CD4-positive, alpha-beta T cell treated with Interleukin-12 subunit alpha and Interleukin-12 subunit beta, for 1 hour (primary cell): ENCODE measurements at places on chromosomes 2 and 18.
A peak's percentile ranks its signal among the peaks of the same experiment; 100 is the strongest.

GRCh38 chr2:65482971-65483370 lies 50.6 kb upstream of the SPRED2 start:
- no peak for DNase-seq

- DNase-seq: no peak
Observed at GRCh38 chr18:77201506-77201905, 48.1 kb upstream of the GALR1 start.

GRCh38 chr2:6893876-6894482 lies 16.4 kb downstream of the RSAD2 start:
- no peak for DNase-seq

GRCh38 chr2:26020231-26020640 lies 13.6 kb upstream of the RAB10 start:
- no peak for DNase-seq

DNA sequence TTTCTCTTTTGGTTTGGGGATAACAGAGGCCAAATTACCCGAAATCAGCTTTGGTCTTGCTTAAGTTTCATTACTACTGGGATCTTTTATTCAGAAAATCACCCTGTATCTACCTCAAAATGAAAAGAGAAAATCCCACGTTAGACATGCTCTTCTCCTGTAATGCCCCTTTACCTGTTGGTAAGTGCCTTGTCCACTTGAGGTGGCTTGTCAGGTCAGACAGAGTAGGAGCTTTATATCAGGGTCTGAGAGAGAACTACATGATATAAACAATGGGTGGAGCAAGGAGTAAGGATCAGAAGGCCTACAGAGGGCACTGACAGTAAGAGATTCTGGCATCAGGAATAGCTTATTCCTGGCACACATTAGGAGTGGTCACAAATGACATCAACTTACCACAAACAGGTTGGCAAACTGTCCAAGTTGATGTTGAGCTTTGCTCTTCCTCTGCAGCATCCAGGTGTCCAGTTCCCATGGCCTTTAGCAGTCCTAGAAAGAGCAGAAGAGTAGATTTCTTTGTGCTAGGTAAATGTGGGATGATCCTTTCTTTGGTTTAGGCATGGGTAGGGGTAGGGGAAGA lies at the start of gene REG1B:
Gene REG1B, minus strand, starts transcription at position 209 of the 580 bp plus-strand sequence. CDS start 381 bp downstream, outside the sequence.
- no peak for DNase-seq

DNA sequence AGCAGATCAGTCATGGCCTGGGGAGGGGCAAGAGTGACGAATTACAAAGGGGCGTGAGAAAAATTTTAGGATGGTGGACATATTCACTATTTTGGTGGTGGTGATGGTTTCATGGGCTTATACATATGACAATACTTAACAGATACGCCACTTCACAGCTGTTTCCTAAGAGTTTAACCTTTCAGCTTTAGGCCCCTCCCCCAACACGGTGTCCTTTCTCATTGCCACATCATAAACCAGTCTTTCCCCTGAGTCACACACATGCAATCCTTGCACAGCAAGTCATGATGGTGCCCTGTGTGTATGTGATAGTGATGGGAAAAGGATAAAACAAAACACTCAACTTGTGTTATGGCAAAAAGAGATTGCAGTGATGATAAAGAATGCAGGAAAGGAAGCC lies 47.6 kb upstream of the IL1R1 start:
- DNase-seq: no peak

- DNase-seq: peak; percentile 16
Observed at GRCh38 chr2:202278944-202279343, 13.4 kb downstream of the NOP58 start.

GRCh38 chr18:52723550-52723970 lies 383.6 kb downstream of the DCC start:
- no peak for DNase-seq

DNA sequence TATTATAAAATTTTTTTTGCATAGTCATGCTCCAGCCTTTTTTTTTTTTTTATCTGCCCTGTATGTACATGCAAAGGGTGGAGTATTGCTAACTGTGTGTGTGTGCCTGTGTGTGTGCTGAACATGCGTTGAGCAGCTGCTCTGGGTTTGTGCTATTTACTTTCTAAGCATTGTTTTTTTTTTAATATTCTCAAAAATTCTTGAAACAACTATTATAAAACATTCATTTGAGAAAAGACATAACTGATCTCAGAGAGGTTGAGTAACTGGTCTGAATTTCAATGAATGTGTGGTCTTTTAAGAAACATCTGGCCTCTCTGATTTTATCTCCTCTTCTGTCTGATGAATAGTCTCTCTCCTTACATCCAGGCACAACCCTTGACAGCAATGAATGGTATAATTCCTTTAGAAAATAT lies 366.0 kb upstream of the SLC14A2 start:
- DNase-seq: no peak

DNA sequence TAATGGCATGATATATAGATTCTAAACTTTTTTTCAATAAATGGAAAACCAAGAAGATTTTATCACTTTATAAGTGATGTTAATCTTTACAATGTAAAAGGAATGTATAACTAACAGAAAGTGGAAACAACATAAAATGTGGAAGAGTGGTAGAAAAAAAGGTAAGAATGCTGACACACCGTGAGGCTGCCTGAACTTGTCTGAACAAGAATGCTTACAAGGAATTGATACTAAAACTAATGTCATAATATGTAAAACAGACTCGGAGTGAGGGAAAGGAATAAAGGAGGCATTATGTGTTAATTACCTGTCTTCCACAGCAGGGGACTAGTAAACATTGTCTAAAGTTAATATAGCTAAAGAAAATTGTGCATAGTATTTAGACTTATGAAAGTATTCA lies 958.8 kb upstream of the TMEFF2 start:
- DNase-seq: no peak

GRCh38 chr2:171482308-171482707 lies 40.0 kb upstream of the CYBRD1 start:
- no peak for DNase-seq

- DNase-seq: no peak
Observed at GRCh38 chr18:22185273-22185672, 15.9 kb downstream of the GATA6 start.

DNA sequence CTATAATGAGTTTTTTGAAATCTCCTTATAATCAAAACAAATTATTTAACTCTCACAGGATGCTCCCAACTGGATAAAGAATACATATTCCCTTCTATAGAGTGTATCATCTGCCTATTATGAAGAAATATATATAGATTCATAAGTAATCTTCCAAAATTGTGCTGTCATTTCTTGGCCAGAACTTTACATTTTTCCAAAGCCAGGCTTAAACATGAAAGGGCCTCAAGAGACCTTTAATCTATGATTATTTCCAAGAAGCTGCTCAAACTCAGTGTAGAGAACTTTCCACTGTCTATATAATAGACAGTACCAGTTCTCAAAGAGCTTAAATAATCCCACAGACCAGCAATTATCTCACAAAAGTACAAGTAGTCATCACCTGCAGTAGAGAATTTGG lies 211.0 kb downstream of the AKAIN1 start:
- DNase-seq: no peak

- DNase-seq: no peak
Observed at GRCh38 chr2:117553448-117553847, 261.0 kb upstream of the DDX18 start.

DNA sequence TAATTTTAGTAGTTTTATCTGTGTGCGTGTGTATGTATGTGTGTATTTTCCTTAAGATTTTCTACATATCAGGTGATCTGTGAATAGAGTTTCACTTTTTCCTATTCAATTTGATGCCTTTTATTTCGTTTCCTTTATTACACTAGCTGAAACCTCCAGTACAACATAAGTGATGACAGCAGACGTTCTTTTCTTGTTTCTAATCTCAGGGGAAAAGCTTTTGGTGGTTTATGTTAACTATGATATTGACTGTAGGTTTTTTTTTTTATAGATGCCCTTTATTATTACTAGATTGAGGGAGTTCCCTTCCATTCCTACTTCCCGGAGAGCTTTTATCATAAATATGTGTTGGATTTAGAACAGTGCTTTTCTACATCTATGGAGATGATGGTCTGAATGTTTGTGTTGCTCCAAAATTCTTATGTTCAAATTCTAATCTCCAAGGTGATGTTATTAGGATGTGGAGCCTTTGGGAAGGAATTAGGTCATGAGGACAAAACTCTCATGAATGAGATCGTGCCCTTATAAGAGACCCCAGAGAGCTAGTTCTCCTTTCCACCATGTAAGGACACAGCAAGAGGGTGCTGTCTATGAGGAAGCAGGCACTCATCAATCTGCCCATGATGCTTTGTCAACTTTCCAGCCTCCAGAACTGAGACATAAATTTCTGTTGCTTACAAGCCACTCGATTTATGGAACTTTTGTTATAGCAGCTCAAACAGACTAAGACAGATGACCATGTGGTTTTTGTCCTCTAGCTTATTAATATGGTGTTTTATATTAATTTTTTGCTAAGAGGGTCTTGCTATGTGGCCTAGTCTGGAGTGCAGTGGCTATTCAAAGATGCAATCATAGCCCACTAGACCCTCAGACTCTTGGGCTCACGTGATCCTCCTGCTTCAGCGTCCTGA lies 5.9 kb upstream of the RHBDD1 start:
- DNase-seq: no peak

DNA sequence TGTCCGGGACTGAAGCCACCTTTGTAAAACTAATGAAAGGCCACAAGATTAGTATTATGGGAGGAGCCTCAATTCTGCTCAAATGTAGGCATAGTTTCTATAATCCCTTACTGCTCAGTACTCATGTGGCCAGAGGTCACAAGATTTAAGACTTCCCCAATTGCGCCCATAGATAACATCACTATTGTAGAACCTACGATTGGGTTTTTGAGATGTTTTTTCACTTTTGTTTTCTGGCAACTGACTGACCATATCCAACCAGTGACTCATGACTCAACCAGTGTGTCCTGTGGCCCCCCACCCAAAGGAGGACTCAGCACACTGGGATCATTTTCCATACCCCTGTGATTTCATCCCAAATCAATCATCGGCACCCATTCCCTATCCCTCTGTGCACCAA lies 15.2 kb upstream of the TSPYL6 start:
- no peak for DNase-seq

DNA sequence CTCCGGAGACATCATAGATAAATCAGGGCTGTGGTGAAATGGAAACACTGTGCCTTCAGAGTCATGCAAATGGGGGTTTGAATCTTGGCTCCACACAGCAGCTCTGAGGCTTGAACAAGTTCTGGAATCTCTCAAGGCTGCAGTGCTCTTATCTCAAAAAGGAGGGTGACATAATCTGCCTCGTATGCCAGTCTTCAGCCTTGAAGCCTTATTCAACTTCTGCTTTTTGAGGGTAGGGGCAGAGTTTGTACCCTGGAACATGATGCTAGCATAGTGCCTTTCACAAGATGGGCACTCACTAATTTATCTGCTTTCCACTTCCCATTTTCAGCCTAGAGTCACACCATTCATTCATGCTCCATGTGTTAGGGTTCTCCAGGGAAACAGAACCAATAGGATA lies 42.3 kb downstream of the GATA6 start:
- no peak for DNase-seq

DNA sequence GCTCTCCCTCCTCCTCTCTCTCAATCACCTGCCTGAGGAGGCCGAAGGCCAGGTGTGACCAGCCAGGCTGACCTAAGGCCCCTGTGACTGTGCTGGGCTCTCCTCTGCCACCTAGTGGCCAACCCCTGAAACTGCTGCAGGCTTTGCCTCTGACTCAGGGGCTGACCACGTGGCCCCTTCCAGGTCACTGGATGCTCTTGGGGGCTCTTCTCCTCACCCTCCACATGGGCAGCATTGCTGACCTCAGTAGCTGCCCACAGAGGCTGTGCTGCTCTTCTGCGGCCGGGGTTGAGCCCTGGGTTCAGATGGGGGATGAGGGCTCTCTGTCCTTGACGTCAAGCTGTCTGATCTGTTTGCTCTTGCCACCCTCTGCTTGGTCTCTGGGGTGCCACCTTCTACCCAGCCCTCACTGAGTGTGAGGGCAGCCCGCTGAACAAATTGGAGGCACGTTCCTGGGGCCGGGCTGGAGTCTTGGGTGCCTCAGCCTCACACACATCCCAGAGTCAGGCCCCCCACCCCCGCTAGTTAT lies 122.7 kb downstream of the TWIST2 start:
- peak; percentile 31 for DNase-seq

DNA sequence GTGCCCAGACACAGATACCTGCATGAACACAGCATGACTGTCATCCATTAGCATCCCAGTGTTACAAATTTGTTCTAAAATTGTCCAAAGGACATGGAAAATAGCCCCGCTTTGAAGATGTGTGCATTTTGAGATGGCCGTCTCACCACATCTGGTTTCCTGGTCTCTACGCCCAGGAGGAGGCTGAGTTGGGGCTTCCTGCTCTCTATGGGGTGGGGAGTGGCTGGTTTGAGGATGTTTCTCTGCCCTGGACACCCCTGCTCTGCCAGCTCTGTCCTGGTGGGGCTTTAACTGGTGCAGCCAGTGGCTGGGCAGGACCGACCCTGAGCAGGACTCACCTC lies 74.6 kb upstream of the SMAD7 start:
- DNase-seq: no peak

DNA sequence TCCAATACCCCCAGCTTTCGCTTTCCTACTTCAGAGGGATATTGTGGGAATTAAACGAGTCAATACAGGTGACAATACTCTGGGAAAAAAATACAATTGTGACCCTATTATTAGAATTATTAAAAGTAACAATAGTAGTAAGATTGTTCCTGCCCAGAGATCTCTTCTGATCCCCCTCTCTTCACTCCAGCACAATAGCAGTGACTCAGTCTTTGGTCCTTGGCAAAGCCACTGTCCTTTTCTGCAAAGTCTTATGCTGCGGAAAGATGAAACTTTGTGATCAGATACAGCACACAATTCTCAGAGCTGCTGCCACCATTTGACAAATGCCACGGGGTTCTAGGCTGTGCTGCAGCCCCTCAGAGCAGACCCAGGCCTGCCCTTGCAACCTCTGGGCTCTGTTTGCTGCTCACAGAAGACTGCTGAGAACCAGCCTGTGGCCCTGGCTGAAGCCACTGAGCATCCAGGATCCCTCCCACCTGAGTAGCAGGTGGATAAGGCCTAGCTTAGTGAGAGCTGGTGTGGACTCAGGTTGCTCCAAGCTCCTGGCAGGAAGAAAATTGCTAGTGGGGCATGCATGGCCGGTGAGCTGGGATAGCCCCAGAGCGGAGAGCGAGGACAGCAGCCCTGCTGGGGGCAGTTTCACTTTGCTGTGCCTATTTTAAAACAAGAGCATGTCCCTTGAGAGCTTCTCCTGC lies 60.1 kb upstream of the ROCK2 start:
- DNase-seq: no peak

- no peak for DNase-seq
Observed at GRCh38 chr2:170587922-170588321, 127.2 kb upstream of the SP5 start.

DNA sequence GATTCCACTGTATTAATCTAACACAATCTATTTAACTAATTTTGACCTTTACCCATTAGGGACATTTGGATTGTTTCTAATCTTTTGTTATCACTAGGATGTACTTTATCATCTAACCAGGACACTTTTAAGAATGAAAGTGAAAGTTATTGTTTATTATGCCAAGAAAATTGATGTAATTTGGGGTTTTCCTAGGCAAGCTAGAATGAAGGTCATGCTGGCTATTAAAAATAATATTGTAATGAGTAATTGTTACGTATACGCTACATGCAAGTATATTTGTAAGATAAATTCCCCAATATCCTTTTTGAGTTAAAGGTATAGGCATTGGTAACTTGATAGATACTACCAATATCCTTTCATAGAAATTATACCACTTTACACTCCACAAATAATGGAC lies 74.6 kb downstream of the COL5A2 start:
- peak; percentile 2 for DNase-seq
